ENCODE measurements at places on chromosomes 11 and 22.

GRCh38 chr22:20788627-20789344, 14.9 kb downstream of the SERPIND1 start:
- DNase-seq: no peak

GRCh38 chr22:37195921-37196320, 7.9 kb upstream of the C1QTNF6 start:
- no peak for DNase-seq

GRCh38 chr11:111039982-111040381, 205.5 kb upstream of the POU2AF2 start:
- no peak for DNase-seq

DNA sequence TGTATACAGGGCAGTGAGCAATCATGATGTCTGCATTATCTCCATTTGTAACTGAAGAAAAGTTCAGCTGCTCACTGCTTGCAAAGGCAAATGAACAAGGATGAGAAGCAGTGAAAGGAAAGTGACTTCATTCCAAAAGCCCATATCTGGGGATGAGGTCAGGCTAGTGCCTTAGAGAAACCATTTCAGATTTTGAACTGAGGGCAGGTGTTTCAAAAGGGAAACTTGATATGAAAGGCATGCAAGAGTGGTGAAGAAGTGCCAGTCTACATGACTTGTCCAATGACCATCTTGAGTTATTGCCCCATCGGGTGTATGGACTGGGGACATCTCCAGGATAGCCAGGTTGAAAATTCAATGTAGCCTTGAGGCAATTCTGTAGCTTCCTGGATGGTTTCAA, 7.3 kb upstream of the APOL4 start:
- no peak for DNase-seq

- DNase-seq: no peak
Observed at GRCh38 chr11:5366856-5367255, 15.5 kb downstream of the OR51B6 start.

DNA sequence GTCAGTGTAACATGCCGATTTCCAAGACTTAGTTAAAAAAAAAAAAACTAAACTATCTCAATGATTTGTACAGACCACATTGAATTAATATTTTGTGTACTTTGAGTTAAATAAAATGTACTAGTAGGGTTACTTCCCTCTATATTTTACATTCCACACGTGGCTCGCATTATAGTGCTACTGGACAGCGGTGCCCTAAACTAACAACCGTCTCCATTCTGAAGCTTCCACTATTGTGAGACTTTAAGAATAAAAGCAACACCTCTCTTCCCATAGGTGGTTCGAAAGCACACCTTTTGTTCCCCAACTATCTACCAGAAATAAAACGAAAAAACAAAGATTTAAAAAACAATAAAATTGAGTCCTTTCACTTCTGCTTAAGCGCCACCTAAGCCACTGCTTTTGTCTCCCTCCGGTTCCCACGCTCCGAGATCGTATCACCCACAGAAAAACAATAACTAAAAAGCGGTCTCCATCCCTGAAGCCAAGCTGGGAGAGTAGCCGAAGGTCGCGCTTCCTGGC, 380 bp upstream of the TTC17 start:
- no peak for DNase-seq

DNA sequence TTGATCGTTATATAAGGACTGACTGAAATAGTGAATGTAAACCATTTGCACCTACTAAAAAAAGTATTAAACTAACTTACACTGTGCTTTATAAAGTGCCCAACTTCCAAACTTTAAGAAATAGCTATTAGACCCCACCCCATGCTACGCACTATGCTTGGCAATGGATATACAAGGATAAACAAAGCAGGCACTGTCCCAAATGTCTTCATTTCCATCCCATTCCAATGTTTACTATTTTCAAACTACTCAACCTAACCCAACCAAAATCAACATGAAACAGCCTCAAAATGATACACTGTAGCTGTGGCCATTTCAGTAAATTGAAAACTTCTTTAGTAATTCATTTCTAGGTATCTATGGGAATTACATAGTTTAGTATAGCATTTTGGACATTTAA, 12.5 kb downstream of the PHF21A start:
- DNase-seq: no peak

DNA sequence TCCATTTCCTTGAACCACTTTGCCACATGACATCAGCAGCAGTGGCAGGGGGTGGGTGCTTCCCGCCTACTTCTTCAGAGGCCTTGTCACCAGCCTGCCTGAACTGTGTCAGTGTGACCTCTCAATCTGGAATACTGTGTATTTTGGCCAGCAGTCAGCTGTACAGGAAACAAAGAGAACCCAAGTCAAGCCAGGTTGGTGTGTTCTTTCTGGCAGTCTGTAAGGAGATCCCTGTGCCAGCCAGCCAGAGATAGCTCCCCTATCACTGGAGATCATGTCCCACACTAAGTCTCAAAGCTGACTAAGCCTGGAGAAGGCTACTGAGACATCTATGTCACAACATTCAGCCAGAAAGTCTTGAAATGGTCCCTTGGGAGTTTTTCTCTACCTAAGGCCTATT, 142.1 kb downstream of the TRPC6 start:
- no peak for DNase-seq

DNA sequence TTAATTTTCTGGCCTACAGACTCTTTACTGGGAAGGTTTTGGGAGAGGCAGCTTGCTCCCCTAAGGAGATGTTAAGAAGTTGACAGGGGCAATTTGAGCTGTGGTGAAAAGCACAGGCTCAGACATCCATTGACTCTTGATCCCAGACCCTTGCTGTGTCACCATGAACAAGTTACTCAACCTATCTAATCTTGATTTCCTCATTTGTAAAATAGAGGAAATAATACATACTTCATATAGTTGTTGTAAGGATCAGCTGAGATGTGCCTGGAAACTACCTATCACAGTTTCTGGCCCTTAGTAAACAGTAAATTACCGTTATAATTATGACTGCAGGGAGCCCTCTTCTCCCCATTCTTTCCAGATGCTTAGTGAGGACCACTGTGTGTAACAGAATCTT, 16.6 kb upstream of the SCGB1D4 start:
- DNase-seq: no peak

GRCh38 chr11:47020793-47021526, 84.4 kb downstream of the CSTPP1 start:
- no peak for DNase-seq

DNA sequence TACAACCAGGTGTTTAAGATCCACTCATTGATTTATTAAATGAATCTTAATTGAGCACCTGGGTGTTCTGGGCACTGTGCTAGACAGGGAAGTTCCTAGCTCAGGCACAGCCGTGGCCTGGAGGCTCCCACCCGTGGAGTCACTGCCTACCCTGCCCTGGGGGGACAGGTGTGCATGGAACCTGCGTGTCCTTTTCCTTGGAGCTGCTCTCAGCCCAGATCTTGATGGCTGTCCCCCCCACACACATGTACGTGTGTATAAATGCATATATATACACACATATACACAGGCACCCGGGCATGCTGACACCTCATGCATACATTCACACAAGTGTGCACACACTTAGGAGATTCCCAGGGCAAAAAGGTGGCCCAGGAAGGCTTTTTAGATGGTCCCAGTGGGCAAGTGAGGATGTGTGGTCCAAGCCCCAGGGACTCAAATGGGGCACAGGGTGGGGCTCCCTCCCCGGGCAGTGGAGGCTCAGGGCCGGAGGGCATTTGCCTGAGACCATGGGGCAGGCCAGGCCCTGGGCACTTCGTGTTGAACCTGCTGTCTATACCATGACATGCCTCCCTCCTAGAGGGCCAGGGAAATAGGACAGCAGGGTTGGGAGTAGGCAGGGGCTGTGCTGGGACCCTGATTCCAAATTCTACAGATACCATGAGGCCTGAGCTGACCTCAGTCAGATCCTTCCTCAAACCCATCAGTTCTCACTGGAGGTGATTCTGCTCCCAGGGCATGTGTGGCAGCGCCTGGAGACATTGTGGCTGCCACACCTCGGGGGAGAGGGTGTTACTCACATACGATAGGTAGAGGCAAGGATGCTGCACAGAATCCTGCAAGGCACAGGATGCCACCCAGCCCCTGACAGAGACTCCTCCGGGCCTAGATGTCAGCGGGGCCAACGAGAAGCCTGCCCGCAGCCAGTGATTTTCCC, 77.8 kb downstream of the BCR start:
- DNase-seq: no peak

DNA sequence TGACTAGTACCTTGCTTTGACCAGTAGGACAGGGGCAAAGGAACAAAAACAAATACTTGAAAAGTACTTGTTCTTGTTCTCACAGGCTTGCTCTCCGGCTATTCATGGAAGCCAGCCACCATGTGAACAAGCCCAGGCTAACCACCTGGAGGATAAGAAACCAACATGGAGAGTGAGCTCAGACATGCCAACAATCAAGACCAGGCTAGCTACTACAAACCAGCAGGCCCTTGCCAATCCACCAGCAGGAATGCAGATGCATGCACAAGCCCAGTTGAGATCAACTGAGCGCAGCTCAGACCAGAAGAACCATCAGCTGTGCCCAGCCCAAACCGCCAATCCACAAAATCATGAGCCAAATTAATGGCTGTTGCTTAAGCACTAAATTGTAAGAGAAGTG, 180.1 kb upstream of the ISX start:
- no peak for DNase-seq

DNA sequence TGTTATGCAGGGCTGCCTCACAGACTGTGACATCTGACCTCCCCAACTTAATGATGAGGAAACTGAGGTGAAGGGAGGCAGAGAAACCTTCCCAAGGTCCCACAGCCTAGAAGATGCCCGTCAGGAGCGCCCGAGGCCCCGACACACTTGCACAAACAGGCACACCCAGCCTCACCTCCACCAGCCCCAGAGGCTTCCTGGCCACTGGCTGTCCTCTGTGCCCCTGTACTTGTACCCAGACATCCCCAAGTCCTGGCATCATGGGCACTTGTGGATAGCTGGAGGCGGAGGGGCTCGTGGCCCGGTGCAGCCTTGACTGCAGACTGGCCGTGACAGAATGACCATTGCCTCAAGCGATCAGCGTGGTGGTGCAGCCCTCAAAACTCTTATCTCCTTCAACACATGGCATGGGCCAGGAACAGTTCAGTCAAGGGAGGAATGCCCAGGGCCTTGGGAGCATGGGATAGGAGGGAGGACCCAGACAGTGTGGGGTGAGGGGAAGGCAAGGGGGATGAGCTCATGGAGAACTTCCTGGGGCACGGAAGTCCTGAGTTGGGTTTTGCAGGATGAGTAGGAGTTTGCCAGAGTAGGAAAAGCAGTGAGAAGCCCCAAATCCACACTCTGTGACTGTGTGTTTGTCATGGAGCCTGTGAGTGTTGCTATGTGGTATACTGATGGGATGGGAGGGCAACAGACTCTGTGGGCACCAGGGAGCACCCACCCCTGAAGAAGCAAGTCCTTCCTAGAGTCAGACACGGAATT, 25.8 kb upstream of the PPARA start:
- no peak for DNase-seq

DNA sequence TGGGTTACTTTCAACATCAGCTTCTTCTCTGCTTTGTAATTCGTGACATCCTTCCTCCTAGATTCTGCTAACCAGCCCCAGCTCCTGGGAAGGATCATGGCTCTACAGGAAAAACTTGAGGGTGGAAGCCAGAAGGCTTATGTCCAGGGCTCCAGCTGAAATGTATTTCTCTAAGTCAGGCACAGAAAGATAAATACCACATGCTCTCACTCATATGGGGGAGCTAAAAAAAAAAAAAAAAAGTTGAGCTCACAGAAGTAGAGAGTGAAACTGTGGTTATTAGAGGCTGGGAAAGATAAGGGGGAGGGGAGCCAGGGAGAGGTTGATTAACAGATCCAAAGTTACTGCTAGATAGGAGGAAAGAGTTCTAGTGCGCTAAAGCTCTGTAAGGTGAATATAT, 74.9 kb downstream of the DSCAML1 start:
- no peak for DNase-seq

GRCh38 chr11:19642185-19643158, 70.2 kb upstream of the NAV2 start:
- no peak for DNase-seq

DNA sequence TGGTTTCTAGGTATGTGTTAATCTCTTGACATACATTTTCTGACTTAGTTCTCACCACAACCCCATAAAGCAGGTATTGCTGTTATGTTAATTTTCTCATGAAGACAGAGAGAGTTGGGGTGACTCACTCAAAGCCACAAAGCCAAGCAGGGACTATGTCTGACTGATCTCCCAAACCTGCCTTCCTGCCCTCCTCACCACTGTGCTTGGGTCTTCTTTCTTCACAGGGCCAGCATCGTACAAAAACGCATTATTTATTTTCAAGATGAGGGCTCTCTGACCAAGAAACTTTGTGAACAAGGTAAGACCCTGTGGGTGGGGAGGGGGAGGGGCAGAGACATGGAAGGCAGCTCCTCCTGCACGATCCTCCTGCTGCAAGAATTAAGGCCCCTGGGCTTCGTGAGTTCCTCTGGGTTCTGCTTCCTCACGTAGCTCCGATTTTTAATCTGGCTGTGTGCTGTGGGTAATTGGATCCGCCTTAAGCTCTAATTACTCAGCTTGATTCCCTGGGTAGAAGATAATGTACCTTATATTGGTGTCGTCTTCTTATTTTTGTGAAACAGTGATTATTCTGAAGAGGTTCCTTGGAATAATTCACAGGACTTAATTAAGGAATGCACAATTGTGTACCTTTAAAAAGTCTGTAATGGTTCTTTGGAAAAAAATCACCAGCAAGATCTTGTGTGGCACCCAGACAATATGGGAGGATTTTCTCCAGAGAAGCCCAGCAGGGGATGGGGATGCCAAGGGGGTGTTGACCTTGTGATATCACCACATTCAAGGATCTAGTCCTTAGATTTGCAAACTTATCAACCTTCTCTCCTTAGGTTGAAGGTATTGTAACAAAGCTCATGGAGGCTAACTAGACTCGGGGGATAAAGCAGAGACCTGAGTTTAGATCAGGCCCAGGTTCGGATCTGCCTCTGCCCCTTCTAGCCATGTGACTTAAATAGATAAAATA, 112.9 kb downstream of the SPON1 start:
- DNase-seq: no peak

- no peak for DNase-seq
Observed at GRCh38 chr11:289712-290620, 1.0 kb downstream of the PGGHG start.

GRCh38 chr11:24861440-24861839, 364.6 kb downstream of the LUZP2 start:
- DNase-seq: no peak

DNA sequence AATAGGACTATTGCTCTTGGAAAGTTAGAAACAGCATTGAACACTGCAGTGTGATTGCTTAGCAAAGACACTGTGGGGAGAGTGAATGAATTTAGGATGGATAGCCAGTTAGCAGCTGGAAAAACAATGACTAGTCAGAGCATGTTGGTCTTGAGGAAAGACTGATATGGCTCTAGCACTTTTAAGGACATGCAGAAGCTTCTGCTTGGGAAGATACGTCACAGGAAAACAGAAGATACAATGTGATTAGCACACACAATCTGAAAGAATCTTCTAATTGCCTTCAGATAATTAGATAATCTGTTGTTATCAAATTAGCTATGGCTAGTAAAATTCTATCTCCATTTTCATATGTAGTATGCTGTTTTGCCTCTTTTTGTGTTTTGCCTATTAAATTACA, 530.7 kb upstream of the CHORDC1 start:
- DNase-seq: no peak

GRCh38 chr11:66157182-66157864, 87.3 kb downstream of the PACS1 start:
- no peak for DNase-seq

- no peak for DNase-seq
Observed at GRCh38 chr11:79269611-79270307, 171.1 kb downstream of the TENM4 start.

- no peak for DNase-seq
Observed at GRCh38 chr11:111983187-111983986, 41.8 kb upstream of the DLAT start.
